ENCODE measurements at places on chromosomes 16 and 17.

DNA sequence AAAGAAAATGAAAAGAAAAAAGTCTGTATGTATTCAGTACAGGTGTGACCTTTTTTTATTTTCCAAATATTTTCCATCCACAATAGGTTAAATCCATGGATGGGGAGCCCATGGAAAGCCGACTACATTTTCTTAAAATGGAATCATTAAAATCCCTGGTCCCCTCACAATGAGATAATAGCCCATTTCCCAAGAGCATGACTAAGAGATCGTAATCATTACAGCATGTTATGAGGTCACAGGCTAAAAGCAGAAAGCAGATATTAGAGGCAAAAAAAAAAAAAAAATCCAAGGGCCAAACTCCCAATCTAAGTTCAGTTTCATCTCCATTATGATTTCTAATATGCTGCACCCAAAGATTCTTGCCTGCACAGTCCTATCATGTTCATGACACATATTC, 44.7 kb downstream of the CYTH1 start:
- peak; percentile 55 for DNase-seq

DNA sequence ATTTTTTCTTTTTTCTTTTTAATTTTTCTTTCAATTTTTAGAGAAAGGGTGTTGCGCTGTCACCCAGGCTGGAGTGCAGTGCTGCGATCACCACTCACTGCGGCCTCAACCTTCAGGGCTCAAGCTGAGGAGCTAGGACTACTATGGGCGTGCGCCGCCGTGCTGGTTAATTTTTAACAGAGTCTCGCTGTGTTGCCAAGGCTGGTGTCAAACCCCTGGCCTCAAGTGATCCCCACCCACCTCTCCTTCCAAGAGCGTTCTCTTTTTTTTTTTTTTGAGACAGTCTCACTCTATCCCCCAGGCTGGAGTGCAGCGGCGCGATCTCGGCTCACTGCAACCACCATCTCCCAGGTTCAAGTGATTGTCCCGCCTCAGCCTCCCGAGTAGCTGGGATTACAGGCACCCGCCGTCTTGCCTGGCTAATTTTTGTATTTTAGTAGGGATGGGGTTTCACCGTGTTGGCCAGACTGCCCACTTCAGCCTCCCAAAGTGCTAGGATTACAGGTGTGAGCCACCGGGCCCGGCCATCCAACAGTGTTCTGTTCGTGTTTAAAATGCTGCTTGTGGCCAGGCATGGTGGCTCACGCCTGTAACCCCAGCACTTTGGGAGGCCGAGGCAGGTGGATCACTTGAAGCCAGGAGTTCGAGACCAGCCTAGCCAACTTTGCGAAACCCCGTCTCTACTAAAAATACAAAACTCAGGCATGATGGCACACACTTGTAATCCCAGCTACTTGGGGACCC, 14.5 kb upstream of the RPL13 start:
- DNase-seq = no peak

DNA sequence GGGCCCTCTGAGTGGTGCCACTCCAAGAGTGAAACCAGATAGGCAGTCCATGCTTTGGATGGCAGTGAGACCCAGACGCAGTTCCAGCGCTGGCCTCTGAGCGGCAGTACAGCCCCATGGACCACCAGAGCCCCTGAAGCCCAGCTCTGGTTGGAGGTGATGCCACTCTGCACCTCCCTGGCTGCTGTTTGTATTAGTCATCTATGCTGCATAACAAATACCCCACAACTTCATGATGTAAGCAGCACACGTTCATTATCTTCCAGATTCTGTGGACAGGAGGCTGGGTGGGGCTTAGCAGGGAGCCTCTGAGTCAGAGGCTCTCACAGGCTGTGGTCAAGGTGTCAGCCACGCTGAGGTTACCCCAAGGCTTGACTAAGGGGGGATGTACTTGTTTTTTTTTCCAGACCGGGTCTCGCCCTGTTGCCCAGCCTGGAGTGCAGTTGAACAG, 5.1 kb upstream of the NME4 start:
- no peak for DNase-seq

GRCh38 chr16:970386-970765, 408 bp downstream of the LMF1 start:
- no peak for DNase-seq

DNA sequence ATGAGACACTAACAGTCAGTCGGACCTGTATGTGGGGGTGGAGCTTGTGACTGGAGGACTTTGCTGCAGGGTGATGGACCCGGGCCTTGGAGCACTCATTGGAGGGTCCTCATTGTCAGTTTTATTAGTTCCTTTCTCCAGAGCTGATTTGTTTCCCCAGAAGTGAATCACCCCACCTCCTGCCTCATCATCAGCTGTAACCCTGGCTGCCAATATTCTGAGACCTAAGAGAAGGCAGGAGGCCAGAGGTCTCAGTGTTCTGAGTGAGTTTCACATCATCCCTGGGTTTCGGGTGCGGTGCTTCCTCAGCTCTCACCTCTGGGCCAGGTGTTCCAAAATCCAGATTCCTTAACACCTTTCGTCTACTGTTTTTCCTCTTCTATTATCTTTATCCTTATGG, 49.9 kb upstream of the KIFC3 start:
- DNase-seq = no peak

GRCh38 chr17:40103071-40103661, 2.8 kb upstream of the NR1D1 start:
- no peak for DNase-seq

DNA sequence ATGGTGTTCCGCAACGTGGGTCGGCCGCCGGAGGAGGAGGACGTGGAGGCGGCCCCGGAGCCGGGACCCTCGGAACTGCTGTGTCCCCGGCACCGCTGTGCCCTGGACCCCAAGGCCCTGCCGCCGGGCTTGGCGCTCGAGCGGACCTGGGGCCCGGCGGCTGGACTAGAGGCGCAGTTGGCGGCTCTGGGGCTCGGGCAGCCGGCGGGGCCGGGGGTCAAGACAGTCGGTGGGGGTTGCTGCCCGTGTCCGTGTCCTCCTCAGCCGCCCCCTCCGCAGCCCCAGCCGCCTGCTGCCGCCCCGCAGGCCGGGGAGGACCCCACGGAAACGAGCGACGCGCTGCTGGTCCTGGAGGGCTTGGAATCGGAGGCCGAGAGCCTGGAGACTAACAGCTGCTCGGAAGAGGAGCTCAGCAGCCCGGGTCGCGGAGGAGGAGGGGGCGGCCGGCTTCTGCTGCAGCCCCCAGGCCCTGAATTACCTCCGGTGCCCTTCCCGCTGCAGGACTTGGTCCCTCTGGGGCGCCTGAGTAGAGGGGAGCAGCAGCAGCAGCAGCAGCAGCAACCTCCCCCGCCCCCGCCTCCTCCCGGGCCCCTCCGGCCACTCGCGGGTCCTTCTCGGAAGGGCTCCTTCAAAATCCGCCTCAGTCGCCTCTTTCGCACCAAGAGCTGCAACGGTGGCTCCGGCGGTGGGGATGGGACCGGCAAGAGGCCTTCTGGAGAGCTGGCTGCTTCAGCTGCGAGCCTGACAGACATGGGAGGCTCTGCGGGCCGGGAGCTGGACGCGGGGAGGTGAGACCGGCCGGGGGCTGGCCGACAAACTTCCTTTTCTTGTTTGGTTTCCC, 821 bp downstream of the SOCS7 start:
- no peak for DNase-seq

- DNase-seq = no peak
These were observed 14.0 kb downstream of the COPZ2 start for GRCh38 chr17:48023400-48024148.

GRCh38 chr17:64081802-64082799, 47.8 kb downstream of the ERN1 start:
- DNase-seq = peak; percentile 51

DNA sequence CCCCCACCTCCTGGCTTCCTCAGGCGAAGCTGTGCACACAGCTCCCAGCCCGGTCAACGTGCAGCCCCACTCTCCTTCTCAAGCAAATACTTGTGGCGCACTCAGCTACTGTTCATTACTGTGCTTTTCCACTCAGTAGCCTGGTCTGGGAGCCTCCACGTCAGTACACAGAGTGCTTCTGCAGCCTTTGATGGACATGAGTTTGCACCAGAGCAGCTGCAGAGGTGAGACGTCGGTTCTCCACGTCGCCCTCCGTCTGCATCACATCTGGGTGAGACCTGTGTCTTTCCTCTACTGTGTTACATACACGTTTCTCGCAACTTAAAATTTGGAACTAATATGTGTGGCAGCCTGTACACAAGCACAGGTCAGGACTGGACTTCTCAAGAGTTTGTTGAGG, 334.3 kb downstream of the C16orf95 start:
- no peak for DNase-seq

DNA sequence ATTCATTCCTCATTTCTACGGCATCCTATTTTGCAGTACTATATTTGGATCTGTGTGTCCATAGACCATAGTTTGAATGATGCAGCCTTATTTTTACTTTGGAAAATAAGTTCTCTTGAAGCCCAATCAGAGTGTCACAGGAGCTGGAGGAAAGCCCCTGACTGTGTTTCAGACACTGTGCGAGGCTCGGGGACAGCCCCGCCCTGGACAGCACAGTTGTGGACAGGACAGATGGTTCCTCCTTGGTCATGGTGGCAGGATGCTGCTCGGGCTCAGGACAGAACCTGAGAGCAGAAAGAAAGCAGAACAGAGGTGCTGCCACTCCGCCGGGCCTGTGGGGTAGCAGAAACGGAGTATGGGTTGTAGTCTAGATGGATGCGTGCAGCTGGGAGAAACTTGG, 22.9 kb downstream of the BANP start:
- no peak for DNase-seq

DNA sequence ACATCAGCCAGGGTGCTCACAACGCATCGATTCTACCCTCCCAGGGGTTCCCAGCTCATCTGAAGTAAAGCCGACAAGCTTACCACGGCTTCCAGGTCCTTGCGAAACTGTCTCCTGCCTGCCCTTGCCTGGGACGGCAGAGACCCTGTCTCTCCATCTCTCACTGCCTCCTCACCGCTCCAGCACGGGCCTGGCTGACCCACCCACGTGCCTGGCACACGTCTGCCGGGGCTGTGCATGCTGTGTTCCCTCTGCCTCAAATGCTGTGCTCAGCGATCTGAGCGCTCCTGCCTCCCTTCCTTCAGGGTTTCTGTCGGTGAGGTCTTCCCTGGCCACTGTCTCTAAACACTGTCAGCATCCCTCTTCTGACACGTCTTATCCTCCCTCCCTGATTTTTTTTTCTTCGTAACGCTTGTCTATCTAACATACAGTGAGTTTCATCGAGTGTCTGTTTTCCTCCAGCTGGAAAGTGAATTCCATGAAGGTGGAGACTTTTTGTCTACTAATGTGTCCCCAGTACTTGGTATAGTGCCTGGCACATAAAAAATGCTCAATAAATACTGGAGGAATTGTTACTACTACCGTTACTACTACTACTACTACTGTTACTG, 208.4 kb downstream of the IRF8 start:
- DNase-seq = no peak

GRCh38 chr17:57833179-57833939, 16.5 kb downstream of the MRPS23 start:
- peak; percentile 32 for DNase-seq

DNA sequence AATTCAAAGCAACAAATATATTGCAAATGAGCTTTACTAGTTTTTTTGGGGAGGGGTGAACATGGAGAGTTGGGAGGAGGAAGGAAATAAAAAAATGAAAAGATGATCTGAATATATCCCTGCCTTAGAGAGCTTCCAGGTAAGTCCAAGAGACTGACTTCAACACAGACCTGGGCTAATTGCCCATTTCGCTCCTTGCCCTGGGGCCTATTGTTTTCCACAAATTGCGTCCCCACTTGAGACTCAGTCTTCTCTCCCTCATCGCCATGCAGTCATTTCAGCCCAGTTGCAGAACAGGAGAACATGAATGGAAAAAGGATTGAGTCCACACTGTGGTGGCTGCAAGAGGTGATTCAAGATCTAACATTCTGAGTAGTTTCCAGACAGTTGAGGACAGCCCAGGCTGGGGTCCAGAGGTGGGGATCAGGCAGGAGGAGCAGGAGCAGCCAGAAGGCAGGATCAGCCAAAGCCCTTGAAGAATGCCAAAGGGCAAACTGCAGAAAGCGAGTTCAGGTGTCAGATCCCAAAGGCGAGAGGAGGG, 21.6 kb upstream of the TOB1 start:
- DNase-seq = no peak

- no peak for DNase-seq
These were observed 183.8 kb upstream of the CHMP6 start for GRCh38 chr17:80807882-80808281.

DNA sequence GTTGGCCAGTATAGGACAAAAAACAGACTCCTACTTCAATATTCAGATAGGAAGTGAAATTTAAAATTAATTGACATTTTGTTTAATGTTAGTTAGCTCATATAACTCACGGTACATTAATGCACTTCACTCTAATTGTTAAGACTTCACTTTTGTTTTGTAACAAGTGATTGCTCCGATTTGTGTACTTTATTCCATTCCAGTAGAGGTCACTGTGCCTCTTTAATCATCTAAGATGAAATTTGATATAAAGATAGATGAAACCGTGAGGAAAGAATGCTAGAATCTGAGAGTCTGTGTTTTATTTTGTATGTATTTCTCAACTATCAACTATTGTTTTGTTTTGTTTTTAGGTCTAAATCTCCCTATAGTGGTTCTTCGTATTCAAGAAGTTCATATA, 29.0 kb downstream of the RBBP6 start:
- DNase-seq = peak; percentile 25

- no peak for DNase-seq
These were observed 18.5 kb downstream of the RAP1GAP2 start for GRCh38 chr17:2814481-2815341.

Data from fibroblast of skin of left quadriceps (primary cell).